Activated T-helper 1 cell treated with anti-CD3 and anti-CD28 coated beads, Interleukin-2, amount 50 U/mL, for 16 hours (primary cell): ENCODE measurements at places on chromosomes 5 and 9.

DNA sequence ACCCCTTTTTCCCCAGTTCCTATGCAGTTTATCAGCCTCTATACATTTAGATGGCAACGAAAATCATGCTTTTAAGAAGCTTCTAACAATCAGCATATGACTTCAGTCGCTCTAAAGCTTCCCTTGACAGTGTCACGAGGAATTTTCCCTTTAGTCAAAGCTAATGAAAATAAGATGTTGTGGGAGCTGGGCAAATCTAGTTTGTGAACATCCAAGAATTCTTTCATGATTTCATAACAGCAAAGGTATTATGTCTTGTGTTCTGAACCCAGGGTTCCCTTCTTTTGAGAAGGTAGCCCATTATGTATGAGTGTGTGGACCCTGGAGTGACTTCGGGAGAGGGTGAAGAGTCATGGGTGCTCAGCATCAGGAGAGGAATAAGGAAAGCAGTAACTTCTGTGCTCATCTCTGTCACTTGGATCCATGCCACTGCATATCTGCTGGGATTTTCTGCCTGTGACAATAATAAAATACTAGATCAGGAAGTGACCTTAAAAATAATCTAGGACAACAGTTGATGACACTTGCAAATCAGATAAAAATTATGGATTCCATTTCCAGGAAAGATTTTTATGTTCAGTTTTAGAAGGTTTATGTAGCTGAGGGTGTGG, 102.4 kb downstream of the PCSK1 start:
- no peak for DNase-seq

DNA sequence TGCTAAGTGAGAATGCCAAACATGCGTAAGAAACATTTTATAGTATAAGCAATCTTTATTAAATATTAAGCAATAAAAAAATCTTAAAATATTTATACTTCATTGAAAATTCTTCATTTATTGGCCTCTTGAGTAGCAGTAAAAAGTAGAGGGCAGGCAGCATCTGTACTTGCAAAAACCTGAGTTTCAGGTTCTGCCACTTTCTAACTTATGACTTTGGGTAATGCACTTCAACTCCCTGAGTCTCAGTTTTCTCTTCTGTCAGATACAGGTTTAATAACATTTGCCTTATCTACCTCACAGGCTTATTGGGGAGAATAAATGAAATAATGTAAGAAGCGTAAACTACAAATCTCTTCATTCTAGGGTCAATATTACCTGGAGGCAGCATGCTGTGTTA, 19.8 kb upstream of the MCTP1 start:
- no peak for DNase-seq

GRCh38 chr5:87389296-87390034, 23.3 kb downstream of the CCNH start:
- DNase-seq = no peak

GRCh38 chr9:97501972-97502221, 431 bp downstream of the TMOD1 start:
- DNase-seq = no peak

- DNase-seq = no peak
Observed at GRCh38 chr5:35127006-35127405, 79.3 kb upstream of the AGXT2 start.

DNA sequence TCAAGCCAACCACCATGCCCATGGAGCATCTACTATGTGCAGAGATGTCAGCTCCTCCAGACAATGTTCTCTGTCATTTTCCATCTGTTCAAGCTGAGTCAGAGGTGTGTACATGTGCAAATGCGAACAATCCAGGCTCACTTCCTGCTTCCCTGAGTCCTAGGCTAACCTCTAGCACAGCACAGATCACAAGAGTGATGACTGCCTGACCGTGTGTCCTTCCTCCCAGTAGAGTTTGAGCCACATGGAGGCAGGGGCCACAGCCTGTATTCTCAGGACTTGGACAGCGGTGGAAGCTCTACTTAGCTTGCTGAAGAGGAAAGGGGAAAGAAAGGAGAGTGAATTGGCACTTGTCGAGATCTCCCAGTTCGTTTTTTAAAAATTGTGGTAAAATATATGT, 87.2 kb downstream of the KCNIP1 start:
- DNase-seq = no peak

DNA sequence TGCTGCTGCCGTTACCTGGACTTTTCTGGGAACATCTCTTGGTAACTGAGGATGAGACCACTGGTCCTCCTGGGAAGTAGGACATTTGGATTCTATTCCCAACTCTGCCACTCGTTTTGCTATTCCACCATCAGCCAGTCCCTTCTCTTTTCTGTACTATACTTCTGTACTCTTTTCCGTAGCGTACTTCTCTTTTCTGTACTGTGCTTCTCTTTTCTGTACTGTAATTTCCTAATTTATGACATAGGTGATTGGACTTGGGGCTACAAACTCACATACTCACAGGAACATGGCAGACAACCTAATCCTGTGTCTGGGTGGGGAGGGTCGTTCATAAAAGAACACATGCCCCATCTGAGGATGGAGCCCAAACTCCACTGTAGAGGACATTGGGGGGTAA, 335.3 kb upstream of the PANK3 start:
- no peak for DNase-seq

- no peak for DNase-seq
Observed at GRCh38 chr9:133429214-133429613, 7.0 kb downstream of the ADAMTS13 start.

- no peak for DNase-seq
Observed at GRCh38 chr5:67610186-67610912, 413.8 kb upstream of the CD180 start.

DNA sequence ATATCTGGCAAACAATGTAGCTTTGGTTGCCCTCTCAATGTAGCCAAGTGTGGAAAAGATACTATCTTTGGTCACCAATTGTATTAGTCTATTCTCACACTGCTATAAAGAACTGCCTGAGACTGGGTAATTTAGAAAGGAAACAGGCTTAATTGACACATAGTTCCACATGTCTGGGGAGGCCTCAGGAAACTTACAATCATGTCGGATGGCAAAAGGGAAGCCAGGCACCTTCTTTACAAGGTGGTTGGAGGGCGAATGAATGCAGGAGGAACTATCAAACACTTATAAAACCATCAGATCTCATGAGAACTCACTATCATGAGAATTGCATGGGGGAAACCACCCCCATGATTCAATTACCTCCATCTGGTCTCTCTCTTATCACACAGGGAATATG, 133.1 kb upstream of the TBCA start:
- DNase-seq = no peak

DNA sequence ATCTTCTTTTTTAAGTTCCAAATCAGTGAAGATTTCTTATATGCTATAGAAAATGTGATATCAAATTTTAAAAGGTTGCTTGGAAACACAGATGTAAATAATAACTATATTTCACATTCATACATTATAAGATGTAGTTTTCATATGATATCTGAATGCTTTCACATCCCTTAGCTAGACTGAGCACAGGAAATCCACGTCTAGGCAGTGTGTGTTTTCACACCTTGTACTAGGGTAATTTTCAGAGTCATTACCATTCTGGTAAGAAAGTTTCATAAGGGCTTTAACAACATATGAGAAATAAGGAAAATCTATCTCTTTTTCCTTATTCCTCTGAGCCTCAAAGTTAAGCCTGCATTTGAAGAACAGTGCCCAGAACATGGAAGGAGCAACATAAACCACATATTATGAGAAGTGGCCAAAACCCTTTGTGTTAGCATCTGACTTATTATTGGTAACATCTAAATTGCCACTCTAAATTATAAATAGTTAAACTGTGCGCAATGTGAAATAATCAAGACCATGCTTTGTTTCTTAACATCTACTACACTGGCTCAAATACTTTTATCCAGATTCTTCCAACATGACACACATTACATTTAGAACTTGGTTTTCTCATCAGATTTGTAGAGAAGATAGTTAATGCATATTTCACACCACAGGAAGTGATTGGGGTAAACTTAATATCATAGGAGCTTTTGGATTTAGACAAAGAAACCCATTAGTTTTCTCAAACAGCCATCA, 113.3 kb downstream of the PPP2R2B start:
- DNase-seq = no peak
